Mucosa of gallbladder (tissue), 1 donor: ENCODE measurements at places on chromosomes 2 and 18. TPM values are rescaled to one million over a fixed set of nuclear protein-coding genes. Genes with fewer than 3 reads are reported as not detected.

OTX1 gene
- total RNA-seq = not detected

TXNDC2 gene
- total RNA-seq = not detected

VWC2L gene
- not detected for total RNA-seq

LRRTM1 gene
- 1.2 TPM for total RNA-seq

DPYSL5 gene
- total RNA-seq = 0.26 TPM

PSME4 gene
- 55.0 TPM for total RNA-seq

SLC14A1 gene
- 96.9 TPM for total RNA-seq

LBX2 gene
- 3.3 TPM for total RNA-seq

TGIF1 gene
- 82.0 TPM for total RNA-seq

RIT2 gene
- not detected for total RNA-seq

DSC3 gene
- total RNA-seq = 0.03 TPM

KATNAL2 gene
- 8.0 TPM for total RNA-seq

CPS1 gene
- 5.5 TPM for total RNA-seq

MPPE1 gene
- total RNA-seq = 56.7 TPM

CCDC68 gene
- total RNA-seq = 9.8 TPM

GALNT3 gene
- 96.6 TPM for total RNA-seq

GRCh38 chr2:118431997-118432396 lies 343.7 kb downstream of the INSIG2 start:
- no peak for DNase-seq

- no peak for DNase-seq
These were observed 306.0 kb upstream of the ACVR2A start for GRCh38 chr2:147538821-147539220.

GRCh38 chr2:16640001-16640700 lies 25.5 kb downstream of the CYRIA start:
- DNase-seq = no peak

- DNase-seq = no peak
These were observed 299.5 kb downstream of the GBX2 start for GRCh38 chr2:235868645-235869044.

DNA sequence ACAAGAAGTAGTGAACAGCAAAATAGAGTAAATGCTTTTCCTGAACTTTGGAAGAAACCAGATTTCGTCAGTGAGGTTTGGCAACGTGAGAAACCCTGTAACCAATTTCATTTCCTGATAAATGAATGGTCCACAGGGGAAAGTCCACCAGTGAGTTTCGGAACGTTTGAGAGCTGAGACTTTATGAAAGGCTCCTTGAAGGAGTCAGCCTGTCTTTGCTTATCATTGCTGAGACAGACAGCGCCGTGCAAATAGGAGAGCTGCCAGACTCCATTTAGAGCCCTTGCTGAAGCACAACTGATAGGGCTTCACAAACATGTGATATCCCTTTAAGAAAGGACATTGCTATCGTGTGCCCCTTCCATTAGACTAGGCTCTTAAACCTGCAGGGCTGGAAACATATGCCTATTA lies 121.8 kb upstream of the SMAD7 start:
- DNase-seq = no peak

DNA sequence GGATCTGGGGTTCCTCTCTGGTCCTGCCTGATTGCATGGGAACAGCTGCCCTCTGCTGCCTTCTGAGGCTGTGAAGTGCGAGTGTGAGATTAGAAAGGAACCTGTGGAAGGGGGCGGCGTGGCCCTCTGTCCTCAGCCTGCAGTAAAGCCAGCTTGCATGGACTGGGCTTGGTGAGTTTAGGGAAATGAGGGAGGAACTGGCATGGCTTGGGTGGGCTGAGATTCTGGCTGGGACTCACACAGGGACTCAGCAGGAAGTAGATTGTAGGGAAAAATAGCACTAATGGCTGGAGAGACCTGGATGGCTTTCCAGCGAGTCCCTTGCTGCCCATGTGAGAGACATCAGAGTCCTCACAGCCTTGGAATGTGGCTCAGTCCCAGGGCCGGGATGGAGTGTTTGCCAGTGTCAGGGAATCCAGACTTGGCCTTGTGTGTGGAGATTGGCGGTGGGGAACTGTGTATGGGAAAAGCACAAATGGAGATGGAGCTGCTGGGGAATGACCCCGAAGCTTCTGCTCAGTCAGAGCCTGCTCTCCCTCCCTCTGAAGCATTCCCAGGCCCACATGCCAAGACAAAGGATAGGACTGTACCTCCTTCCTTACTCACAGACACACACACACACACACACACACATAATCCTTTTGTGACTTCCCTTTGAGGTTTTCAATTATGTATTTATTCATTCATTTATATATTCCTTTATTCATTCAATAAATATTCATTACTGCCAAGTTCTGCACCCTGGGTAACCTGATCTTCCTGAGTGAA lies 115.4 kb downstream of the ACAA2 start:
- no peak for DNase-seq

DNA sequence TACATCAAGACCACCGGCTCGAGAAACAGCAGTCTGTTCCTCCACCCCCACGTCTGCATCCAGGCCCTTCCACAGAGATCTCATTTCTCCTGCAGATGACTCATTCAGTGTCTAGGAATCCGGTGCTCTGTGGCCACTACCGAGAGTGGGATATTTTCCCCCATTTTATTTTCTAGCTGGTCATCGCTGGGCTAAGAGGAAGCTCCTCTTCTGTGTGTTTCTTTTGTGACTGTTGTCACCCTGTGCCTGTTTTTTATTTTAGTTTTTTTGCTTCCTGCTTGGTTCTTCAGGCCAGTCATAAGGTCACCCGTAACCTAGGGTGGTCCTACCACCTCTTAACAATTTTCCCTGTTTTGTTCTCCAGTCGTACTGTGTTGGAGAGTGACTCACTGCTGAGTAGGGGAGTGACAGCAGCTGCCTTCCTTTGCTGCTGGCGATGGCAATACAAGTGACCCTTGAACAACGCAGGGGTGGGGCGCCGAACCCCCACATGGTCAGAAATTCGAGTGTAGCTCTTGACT lies 6.7 kb downstream of the RAMP1 start:
- no peak for DNase-seq

DNA sequence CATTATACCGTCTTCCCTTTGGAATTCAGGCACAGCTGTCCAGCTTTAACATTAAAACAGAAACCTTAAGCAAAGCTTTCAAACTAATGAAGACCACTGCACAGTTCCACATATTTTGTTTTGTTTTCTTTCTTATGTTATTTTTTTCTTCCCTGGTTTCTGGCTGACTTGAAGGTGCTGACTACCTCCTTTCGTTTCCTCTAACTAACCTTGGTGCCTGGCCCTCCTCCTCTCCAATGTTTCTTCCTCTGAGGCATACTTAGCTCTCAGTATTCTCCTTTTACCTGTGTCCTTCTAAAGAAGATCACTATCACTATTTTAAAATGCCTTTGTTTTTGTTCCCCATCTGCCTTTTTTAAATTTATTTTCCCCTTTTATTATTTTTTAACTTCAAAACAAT lies 433.3 kb upstream of the SPHKAP start:
- no peak for DNase-seq

DNA sequence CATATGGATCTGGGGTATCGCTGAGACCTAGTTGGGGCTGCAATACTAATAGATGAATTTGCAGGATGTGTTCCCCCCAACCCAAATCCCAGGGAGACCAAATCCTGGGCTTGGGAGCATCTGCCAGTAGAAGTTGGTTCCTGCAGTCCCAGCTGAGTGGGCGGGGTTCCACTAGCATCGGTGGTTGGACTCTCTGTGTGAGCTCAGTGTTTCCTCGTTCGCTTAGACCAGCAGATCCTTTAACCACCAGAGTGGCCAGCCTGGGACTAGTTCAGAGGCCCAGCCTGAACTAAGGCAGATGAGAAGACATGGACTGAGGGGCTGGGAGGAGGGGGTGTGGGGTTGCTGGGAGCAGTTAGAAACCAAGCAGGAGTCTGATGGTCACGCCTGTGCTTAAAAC lies 40.7 kb downstream of the PCARE start:
- no peak for DNase-seq

GRCh38 chr18:49658823-49659404 lies 97.1 kb downstream of the LIPG start:
- DNase-seq = no peak

DNA sequence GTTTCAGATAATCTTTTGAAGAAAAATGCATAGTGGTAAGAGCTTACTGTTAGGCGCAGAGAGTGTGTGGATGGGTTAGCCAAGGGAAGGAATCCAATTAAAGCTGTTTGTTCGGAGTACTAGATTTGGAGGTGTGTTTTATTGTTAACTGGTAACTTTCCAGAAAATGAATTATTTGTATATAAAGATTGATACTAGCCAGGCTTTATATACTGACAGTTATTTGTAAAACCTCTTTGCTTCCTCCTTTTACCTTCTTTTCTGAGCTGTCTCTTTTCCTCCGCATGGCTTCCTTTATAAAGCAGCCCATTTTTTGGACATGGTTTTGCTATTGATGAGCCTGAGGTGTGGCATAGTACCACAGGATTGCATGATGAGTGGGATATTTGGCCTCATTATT lies 25.6 kb downstream of the SPTBN1 start:
- DNase-seq = no peak

DNA sequence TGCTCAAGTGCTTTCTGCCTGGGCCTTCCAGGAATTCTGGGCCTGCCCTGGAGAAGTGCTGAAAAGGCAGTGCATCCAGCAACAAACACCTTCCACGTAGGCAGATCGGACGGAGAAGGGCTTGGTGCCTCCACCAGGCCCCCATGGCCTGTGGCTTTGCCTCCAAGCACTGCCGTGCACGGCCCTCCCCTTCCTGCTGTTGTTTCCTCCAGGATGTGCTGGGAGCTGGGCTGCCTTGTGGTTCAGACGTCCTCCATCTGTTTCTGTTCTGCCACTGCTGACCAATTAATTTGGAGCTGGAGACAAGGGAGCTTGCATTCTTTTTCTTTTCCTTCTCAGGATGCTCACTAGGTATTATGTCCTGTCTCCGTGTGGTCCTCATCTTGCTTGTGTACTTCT lies 197.0 kb downstream of the HRH4 start:
- no peak for DNase-seq

DNA sequence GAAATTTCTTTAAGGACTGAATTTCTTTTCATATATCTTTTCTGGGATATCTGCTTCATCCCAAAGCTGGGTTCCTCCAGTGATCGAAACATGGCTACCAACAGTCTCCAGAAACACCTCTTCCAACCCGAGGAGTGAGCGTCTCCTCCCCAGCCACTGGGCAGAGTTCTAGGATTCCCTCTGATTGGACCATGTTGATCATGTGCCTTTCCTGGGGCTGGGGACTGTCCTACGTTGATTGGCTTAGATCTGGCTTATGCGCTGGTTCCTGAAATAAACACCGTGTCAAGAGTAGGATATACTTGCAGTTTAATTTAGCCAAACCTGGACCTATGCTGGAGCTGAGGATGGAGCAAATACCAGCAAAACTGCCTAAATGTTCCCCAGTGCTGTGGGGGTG lies 55.5 kb upstream of the SLC16A14 start:
- DNase-seq = no peak

GRCh38 chr2:112803691-112804521 lies 19.6 kb upstream of the IL1A start:
- DNase-seq = no peak

- no peak for DNase-seq
These were observed 440.7 kb downstream of the THSD7B start for GRCh38 chr2:137206069-137206468.

- no peak for DNase-seq
These were observed 47.9 kb downstream of the E2F6 start for GRCh38 chr2:11417946-11418585.

DNA sequence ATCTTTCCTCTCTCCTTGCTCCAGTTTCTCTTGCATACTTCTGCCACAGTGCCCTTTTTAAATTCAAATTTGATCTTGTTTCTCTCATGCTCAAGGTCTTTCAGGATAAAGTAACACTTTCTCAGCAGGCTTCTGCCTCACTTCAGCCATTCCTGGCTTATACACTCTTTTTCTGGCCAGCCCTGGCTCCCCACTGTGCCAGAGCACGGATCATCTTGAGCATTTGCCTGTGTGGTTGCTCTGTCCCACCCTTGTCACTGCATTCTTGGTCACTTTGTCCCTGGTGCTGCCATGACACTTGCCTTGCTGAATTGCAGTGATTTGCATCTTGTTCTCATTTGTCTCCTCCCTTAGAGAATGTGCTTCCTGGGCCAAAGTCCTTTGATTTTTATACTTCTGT lies 634.3 kb downstream of the TMEM182 start:
- DNase-seq = no peak

DNA sequence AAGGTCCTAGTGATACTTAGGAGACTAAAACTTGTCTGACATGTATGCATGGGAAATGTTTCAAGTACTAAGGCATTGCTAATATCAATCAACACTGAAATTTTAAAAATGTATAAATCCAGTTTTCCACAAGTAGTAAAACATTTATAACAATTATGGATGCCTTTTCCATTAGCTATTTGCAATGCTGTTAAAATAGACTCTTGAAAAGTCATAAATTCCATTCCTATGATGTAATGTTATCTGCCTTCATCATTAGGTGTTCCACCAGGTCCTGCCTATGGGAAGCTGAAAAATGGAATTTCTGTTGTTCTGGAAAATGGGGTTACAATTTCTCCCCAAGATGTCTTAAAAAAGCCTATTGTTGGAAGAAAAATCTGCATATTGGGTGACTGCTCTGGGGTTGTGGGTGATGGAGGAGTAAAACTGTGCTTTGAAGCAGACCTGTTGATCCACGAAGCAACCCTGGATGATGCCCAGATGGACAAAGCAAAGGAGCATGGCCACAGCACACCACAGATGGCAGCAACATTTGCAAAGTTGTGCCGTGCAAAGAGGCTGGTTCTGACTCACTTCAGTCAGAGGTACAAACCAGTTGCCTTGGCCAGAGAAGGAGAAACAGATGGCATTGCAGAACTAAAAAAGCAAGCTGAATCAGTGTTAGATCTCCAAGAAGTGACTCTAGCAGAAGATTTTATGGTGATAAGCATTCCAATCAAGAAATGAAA lies 18.7 kb downstream of the ELAC1 start:
- no peak for DNase-seq

- DNase-seq = no peak
These were observed 233.8 kb downstream of the LDLRAD4 start for GRCh38 chr18:13452388-13452811.

DNA sequence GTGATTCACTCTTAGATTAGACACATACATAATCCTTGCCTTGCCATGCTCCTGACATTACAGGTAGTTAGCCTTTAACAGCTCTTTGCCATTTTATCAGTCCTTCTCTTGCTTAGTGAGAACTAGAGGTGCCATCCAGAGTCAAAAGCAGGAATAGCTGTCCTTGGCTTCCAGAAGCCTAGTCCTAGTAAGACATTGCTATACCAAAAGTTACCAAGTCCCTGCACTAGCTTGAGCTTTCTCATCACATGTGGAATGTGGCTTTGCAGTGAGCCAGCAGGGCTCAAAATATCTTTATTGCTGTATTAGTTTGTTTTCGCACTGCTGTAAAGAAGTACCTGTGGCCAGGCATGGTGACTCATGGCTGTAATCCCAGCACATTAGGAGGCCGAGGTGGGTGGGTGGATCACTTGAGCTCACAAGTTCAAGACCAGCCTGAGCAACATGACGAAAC lies 104.7 kb upstream of the NOSTRIN start:
- no peak for DNase-seq

GRCh38 chr18:42706618-42707017 lies 408.9 kb downstream of the RIT2 start:
- DNase-seq = peak; percentile 29
